ENCODE measurements at places on chromosomes 13 and 19. TPM values are rescaled to one million over a fixed set of nuclear protein-coding genes. Genes with fewer than 3 reads are reported as not detected.

DNA sequence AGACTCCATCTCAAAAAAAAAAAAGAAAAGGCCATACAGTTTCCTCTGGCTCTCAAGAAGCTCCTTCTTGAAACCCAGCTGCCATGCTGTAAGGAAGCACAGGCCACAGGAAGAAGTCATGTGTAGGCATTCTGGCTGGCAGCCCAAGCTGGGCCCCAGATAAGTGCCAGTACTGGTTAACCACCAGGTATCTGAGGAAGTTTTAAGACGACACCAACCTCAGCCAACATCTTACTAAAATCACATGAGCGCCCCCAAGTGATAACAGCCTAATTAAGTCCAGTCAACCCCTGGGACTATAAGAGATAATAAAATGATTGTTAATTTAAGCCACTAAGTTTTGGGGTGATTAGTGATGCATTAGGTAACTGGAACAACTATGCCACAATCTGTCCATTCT is 27.4 kb upstream of the AKT2 start:
- no peak for DNase-seq

DNA sequence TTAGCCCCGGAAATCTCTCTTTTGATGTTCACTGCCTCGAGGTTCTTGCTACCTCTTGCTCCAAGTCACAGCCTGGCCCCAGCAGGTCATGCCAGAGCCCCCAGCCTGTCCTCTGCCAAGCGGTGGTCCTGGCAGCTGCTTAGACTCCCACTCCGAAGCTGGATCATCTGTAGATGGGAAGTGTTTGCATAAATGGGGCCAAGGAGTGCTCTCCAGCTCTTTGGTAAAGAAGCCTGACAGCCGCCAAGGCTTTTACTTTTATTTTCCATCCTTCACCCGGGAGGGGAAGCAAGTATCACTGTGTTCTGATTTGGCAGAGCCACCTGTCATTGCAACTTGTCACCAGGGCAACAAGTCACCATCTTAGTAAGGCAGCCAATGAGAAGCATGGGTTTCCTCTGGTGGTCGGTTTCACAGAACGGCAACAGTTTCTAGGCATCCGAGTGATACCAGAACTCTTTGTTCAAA is 10.6 kb upstream of the RETN start:
- peak; percentile 79 for DNase-seq

PLIN5 gene
- 0.11 TPM for total RNA-seq

DNA sequence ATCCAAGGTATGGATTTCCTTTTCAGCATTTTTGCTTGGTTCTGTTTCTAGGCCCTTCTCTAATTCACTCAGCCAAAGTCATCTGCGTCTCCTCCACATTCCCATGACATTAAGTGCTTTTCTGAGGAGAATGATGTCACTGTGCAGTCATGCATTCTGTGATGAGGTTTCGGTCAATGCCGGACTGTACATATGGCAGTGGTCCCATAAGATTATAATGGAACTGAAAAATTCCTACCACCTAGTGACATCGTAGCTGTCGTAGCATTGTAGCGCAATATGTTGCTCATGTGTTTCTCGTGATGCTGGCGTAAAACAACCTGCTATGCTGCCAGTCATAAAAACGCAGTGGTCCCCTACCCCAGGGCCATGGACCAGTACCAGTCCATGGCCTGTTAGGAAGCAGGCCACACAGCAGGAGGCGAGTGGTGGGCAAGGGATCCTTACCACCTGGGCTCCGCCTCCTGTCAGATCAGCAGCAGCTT is 63.4 kb upstream of the TNFRSF19 start:
- DNase-seq, result no peak

- no peak for DNase-seq
These were observed 95.3 kb upstream of the IPO5 start for GRCh38 chr13:97858161-97858560.

DNA sequence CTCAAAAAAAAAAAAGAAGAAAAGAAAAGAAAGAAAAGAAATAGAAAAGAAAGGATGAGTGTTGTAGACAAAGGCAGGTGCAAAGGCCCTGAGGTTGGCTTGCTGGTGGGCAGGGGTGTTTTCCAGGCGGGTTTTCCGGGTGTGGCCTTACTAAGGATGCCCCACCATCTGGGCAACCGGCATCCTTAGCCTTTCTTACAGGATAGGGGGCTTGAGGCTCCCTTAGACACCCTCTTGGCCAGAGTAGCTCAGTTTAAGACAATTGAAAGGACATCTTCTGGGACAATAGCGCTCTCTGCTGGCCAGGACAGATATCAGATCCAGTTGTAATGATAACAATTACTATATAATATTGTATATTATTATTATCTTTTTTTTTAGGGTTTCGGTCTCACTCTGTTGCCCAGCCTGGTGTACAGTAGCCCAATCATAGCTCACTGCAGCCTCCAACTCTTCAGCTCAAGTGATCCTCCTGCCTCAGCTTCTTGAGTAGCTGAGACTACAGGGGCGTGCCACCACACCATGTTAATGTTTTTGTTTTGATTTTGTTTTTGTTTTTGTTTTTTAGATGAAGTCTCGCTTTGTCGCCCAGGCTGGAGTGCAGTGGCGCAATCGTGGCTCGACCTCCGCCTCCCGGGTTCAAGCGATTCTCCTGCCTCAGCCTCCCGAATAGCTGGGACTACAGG is 1.4 kb upstream of the QTRT1 start:
- peak; percentile 35 for DNase-seq

DNA sequence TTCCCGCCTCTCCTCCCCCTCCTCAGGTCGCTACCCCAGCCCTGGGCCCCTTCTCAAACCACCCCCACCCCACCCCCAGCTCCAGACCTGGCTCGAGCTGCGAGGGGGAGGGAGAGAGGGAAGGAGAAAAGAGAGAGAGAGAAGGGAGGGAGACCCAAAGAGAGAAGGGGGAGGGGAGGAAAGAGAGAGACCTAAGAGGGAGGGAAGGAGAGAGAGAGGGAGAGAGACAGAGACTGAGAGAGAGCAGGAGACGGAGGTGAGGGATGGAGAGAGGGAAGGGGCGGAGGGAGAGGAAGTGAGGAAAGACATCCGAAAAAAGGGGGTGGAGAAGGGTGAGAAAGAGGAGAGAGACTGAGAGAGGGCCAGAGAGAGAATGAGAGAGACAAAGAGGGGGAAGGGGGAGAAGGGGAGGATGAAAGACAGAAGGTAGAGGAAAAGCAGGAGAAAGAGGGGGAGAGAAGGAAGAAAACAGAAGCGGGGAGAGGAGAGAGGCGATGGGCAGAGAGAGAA is 2.0 kb upstream of the SPACA6 start:
- no peak for DNase-seq
